ENCODE measurements at places on chromosomes 16 and 17.
A peak's percentile ranks its signal among the peaks of the same experiment; 100 is the strongest.

DNA sequence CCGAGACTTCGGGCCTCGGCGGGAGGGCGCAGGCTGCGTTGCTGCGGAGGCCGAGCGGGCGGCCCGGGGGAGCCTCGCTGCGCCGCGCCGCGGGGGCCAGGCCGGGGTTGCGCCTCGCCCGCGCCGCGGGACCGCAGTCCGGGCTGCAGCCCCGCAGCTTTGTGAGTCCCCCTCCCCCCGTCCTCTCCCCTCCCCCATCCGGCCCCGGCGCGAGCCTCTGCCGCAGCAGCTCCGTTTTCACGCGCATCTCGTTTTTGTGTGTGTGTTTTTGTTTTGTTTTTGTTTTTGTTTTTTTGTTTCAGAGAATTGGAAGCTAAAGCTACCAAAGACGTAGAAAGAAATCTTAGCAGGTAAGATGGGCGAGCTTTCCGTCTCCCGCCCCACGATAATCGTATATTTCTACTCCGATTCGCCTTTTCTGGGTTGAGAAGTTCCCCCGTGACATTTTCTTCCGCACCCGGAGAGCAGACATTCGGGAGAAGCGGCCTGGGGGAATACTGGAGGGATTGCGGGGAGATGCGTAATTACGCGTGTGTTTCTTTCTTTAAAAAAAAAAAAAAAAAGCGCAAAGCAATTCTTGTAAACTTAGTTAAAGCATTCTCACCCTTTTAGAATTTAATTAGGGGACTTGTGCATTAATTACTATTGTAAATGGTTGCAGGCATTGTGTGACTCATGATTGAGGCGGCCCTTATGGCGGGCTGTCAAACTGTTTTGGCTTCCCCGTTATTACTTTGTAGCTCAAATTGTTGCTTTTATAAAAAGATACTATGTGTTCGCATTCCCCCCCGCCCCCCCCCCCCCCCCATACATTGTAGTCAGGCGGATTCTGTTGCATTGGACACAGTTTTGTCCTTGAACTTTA is 732 bp downstream of the TNRC6A start:
- DNase-seq = peak; percentile 17

DNA sequence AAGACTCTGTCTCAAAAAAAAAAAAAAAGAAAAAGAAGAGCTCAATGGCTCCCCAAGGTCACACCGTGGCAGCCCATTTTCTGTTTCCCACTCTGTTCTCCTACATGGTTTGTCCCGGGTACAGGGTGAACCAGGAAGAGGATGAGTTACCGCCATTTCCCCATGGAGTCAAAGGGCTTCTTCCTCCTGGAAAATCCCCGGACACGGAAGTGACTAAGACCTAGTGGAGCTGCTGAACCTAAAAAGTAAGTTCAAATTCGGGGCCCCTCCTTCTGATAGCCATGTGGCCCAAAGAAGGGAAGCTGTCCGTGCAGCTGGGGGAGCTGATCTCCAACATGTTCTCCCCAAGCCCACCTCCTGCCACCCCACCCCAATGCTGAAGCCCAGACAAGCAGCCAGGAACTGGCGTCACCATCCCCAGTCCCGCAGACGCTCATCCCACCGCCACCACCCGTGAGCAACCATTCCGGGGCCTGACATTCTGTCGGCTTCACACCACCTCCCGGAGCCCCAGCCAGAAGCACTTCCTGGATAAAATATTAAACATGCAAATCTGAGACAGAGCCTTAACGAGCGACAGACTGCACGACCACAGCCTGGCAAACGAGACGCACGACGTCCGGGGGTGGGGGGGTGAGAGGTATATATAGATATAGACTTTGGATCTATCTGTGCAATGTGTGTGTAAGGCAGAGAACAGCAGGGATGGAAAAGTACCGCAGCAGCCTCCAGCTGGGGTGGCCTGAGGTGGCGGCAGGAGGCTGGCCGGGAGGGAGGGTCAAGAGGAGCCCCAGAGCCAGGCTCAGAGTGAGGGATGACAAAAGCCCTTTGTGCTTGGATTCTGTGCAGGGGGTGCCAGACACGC is 17.6 kb downstream of the EPOP start:
- no peak for DNase-seq

DNA sequence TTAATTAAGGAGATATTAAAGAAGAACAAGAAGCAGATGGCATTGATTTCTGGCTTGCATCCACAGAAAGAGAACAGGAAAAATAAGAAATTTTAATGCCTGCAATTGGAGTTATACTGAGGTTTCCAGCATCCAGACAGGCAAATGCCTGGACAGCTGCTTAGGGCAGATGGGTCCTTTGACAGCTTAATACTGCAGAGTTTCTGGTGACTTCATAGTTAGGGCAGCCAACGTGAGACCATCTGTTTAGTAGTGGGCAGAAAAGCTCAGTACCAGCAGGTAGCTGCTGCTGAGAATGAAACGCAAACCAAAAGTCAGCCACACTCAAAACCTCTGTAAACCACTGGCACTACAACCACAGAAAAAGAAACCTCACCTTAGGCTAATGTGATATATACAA is 109.8 kb downstream of the CDK5R1 start:
- DNase-seq = no peak

GRCh38 chr16:31458073-31458843 is 1.0 kb upstream of the ARMC5 start:
- peak; percentile 48 for DNase-seq

- no peak for DNase-seq
Measured at GRCh38 chr17:9221147-9221921, 200.0 kb downstream of the NTN1 start.

GRCh38 chr17:2483084-2483483 is 28.6 kb downstream of the METTL16 start:
- no peak for DNase-seq

GRCh38 chr17:8922928-8923327 is 42.6 kb downstream of the PIK3R5 start:
- DNase-seq = no peak

DNA sequence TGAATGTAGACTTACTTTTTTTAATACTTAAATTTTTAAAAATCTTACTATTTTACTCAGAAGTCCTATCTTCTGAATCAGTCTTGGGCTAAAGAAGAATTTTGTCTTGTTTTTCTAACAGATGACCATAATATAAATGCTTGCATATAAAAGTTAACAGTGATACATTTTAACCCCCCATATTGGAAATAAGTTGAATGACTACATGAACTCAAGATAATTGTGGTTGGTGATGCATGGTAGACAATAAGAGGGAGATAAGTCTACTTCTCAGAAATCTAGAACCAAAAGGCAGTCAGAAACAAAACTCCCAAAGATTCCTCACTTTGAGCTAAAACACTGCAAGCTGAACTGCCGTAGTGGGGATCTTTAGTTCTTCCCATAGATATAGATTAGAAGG is 868.4 kb upstream of the SOX9 start:
- DNase-seq = no peak

DNA sequence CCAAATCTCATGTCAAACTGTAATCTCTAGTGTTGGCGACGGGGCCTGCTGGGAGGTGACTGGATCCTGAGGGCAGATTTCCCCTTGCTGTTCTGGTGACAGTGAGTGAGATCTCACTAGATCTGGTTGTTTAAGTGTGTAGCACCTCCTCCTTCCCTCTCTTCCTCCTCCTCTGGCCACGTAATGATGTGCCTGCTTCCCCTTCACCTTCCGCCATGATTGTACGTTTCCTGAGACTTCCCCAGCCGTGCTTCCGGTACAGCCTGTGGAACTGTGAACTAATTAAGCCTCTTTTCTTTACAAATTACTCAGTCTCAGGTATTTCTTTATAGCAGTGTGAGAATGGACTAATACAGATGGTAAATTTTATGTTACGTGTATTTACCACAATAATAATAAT is 49.2 kb downstream of the METTL16 start:
- DNase-seq = no peak

DNA sequence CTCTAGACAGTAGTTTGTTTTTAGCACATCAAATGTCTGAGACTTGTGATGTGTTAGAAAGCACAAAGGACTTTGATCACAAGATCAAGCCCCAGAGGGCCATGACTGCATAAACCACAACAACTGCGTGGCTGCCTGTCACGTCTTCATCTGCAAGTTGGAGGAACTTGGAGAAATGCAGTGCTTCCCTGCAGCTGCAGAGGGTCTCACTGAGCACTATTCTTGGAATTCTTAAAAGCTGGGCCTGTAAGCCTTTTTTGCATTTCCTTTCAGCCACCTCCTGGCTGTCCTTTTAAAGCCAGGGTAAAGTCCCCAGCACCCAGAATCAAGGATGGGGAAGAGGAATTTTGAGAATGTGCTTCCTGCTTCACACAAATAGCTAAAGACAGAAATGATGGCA is 431.3 kb downstream of the MAF start:
- DNase-seq = no peak

GRCh38 chr17:82892899-82893565 is 53.2 kb upstream of the ZNF750 start:
- peak; percentile 44 for DNase-seq

GRCh38 chr16:83661656-83662055 is 146.1 kb upstream of the HSBP1 start:
- DNase-seq = no peak

- DNase-seq = peak; percentile 30
Measured at GRCh38 chr17:81345228-81346089, 49.8 kb upstream of the BAHCC1 start.

GRCh38 chr16:65576631-65577030 is 454.8 kb upstream of the CDH11 start:
- DNase-seq = no peak

- DNase-seq = no peak
Measured at GRCh38 chr16:89953671-89954406, 5.3 kb downstream of the DEF8 start.

DNA sequence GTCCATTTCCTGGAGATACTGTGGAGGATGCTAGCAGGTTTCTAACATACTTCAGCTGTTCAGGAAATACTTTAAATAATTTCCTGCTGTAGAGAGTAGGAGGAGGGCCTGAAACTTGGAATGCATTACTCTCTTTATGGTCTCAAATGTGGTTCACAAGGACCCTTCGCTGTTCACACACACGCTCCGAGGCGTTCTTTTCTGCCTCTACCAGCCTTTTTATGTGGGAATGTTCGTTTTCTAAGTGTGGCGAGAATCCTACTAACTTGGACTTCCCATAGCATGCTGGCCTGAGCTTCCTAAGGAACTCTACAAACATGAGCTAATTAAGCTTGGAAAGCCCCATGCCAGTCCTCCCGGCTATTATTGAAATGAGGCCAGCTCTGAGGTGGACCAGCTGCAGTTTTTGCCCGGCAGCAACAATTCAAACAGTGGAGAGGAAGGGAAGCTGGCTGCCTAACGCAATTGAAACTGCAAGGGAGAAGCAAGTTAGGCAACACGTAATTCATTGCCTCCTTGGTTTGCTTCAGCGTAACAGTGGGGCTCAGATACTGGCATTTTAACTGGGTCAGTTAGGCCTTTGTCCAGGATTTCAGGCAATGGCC is 18.9 kb downstream of the KPNA2 start:
- no peak for DNase-seq

DNA sequence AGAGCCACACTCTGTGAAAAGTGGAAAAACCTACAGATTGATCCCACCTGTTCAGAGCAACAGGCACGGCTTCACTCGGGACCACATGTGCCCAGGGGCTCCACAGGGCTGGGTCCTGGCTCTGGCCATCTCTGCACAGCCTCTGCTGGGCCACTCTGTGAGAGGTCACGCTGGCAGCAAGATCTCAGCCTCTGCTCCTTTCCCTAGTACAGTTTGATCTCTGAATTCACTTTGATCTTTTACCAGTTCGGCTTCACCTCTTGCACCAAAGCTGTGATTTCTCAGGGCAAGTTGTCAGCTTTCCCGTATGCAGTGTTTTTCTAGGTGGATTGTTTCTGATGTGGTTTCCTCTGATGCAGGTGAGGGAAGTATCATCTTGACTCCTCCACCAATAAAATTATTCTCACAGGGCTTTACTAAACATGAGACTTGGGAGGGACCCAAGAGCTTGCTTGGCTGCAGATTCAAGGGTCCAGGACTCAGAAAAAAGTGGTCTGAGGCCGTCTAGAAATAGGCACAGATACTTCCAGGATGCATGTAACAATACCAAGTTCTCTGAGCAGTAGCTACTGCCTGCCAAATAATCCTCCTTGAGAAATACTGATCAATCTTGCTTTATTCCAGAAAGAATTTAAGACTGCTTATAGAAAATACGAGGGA is 24.0 kb upstream of the ALDH3A1 start:
- DNase-seq = no peak

- DNase-seq = no peak
Measured at GRCh38 chr17:37766971-37767370, 22.1 kb upstream of the HNF1B start.

- no peak for DNase-seq
Measured at GRCh38 chr17:78925662-78926555, 722 bp upstream of the TIMP2 start.

DNA sequence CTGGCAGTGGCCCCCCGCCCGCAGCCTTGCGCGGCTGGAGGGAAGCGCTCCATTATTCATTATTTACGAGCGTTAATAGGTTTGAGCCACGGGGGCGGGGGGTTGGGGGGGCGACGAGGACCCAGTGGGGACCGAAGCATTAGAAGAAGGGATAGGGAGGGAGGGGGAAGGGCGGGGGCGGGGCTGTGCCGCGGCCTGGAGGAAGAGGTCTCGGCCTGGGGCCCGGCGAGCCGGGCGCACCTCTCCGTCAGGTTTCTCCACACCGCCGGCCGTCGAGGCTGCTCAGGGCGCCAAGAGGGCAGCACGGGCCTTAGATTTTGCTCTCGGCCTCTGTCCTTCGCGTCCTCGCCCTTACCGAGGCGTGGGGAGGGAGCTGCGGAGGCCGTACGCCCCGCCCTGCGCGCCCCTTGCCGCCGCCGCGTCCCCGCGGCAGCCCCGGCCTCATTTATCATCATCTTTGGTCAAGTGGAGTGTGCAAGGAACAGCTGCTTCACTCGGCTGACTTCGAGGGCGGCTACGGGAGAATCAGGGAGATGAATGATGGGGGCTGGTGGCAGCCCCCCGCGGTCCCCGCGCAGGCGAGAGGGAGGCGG is 54.2 kb downstream of the SREBF1 start:
- DNase-seq = no peak

- DNase-seq = no peak
Measured at GRCh38 chr17:58323366-58324055, 5.1 kb downstream of the TSPOAP1 start.

GRCh38 chr16:58485184-58485887 is 14.6 kb upstream of the NDRG4 start:
- no peak for DNase-seq

Measured in activated T-helper 9 cell treated with anti-CD3 and anti-CD28 coated beads, Interleukin-2, amount 50 U/mL, for 16 hours (primary cell).